Spinal cord (tissue), 10 donors: ENCODE measurements at places on chromosomes 2 and 18.
A peak's percentile ranks its signal among the peaks of the same experiment; 100 is the strongest.

- H3K27ac ChIP-seq, result no peak overlapping the region
- H3K4me1 ChIP-seq, result no peaks in the 10 kb centered on the region
- H3K27me3 ChIP-seq, result no peaks in the 10 kb centered on the region
- DNase-seq, result no peak
Measured at GRCh38 chr2:155633887-155634570, 698.5 kb downstream of the NR4A2 start.

GRCh38 chr18:63187791-63188460 is 131.6 kb downstream of the BCL2 start:
- H3K4me3 ChIP-seq, result no peak overlapping the region
- H3K4me1 ChIP-seq, result peaks cover 15% of the 10 kb centered on the region
- no peak overlapping the region for H3K27ac ChIP-seq
- H3K27me3 ChIP-seq, result no peaks in the 10 kb centered on the region
- peak; percentile 47 for DNase-seq

- no peak overlapping the region for H3K4me3 ChIP-seq
- no peaks in the 10 kb centered on the region for H3K36me3 ChIP-seq
- no peaks in the 10 kb centered on the region for H3K27me3 ChIP-seq
- no peak overlapping the region for H3K27ac ChIP-seq
- peak; percentile 17 for DNase-seq
Measured at GRCh38 chr2:207285473-207285815, 119.7 kb upstream of the KLF7 start.

- no peaks in the 10 kb centered on the region for H3K36me3 ChIP-seq
- no peaks in the 10 kb centered on the region for H3K27me3 ChIP-seq
- H3K4me1 ChIP-seq, result no peaks in the 10 kb centered on the region
Measured at GRCh38 chr2:17518212-17519154, at the start of gene RAD51AP2. Gene RAD51AP2, minus strand, starts transcription at chr2:17518440. Its CDS starts 25 bp downstream, at chr2:17518415.
